ENCODE measurements at places on chromosomes 7 and 10.

DNA sequence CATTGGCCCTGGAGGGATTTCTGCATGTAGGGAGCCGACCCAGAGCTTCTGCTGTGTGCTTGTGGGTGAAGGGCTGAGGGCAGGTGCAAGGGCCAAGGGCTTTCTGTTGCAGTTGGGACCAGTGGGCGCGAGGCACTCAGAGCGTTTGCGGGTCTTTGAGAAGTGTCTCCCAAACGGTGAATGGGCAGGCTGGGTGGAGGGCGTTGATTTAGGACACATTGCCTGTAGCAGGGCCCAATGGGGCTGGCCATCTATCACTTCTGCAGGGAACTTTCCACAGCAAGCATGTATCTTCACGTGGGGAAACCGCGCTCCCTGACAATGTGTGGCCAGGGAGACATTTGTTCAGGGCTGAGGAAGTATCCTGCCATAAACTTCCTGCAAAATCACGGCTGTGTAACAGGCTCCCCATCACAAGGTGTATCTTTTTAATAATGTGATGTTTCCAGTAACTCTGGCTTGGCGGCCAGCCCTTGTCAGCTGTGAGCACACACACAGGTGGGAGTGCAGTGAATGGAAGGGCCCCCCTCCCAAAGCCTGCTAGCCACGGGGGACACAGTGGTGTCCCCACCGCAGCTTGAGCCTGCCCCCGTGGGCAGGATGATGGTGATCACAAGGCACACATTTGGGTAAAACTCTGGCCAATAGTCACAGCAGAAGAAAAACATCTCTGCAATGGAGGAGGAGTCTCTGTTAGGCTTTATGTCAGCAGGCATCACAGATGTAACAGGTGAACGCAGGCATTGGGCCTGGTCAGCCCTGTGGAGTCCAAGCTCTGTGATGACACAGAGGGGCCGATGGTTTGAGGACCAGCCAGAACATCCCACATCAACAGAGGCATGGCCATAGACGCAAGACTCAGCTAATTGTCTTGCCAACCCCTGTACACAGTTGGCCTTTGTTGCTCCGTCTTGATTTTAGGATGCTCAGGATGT is 84.3 kb downstream of the GLRX3 start:
- no peak for DNase-seq

DNA sequence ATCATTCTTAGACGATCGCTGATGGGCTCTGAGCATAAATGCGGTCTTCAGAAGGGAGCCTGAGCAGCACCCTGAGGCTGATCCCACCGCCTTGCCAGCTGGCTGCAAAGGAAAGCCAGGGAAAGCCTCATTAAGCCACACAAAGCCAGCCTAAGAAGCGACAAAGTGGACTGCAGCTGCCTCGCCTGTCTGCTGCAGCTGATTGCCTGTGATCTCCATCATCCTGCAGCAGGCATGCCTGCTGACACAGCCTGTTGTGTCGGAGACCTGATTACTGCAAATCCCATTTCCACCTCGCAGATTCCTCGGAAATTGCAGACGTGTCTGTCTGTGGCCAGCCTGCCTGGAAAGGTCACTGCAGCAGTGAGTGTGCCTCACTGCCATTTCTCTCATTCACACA is 1087.0 kb upstream of the AUTS2 start:
- peak; percentile 71 for DNase-seq

GRCh38 chr10:102384606-102385429 is 10.7 kb upstream of the NFKB2 start:
- no peak for DNase-seq

DNA sequence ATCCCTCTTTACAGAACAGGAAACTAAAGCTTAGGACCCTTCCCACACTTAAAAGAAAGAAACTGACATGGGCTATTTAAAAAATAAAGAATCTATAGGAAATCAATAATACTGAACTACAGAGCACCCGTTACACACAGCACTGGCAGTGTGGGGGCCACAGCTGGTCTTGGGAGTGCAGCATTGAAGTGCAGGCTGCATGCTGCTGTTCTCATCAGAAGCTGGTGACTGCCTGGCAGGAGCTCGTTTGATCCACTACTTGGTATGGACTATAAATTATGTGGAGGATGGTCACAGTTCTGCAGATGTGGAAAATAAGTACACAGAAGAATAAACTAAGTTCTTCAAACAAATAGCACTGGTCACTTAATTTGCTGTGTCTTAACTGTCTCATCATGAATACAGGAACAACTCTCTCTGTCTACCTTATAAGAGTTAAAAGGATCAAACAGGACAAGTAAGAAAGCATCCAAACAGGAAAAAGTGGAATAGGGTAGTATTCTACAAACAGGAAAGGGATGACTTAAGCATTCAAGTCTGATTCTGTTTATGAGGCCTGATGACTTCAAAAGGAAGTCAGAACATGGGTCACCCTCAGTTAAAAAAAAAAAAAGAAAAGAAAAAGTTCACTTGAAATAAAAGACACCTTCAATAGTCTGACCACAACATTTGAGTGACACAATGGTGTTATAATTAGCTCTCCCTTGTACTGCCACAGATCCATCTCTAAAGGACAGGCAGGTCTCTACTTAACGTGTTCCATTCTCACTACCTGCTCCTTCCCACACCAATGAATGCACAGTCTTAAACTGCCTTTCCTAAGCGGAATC is 21.0 kb downstream of the DOCK4 start:
- no peak for DNase-seq

DNA sequence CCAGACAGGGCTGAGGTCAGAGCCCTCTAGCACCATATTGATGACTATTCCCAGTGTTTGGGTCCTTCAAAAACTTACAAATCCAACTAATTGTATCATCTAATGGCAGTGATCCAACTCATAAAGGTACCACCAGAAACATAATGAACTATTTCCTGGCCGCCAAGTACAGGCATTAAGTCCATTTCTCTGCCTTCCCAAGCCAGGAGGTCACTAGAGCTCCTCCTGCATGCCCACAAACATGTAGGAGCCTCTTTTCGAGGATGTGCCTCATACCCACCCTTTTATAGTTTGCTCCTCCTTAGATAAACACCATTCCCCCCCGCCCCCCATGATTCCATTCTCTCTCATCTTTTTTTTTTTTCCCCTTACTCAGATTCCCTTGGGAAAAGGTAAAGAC is 91.3 kb downstream of the CHN2 start:
- no peak for DNase-seq

DNA sequence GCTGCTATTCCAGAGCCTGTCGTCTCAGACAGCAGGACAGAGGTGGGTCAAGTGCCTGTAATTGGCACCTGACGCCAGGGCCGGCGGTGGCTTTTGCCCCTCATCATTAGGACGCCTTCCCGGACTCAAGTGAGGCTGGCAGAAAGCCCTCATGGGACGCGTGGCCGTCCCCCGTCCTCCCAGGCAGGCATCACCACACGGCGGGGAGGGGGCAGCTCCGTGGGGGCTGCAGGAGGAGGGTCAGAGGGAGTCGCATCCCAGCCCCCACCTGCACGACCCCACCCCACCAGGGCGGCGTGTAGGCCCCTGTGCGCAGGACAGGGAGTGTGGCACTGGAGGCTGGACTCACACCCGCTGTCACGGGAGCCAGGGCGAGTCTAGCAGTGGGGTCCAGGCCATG is 16.3 kb downstream of the CFAP46 start:
- no peak for DNase-seq

DNA sequence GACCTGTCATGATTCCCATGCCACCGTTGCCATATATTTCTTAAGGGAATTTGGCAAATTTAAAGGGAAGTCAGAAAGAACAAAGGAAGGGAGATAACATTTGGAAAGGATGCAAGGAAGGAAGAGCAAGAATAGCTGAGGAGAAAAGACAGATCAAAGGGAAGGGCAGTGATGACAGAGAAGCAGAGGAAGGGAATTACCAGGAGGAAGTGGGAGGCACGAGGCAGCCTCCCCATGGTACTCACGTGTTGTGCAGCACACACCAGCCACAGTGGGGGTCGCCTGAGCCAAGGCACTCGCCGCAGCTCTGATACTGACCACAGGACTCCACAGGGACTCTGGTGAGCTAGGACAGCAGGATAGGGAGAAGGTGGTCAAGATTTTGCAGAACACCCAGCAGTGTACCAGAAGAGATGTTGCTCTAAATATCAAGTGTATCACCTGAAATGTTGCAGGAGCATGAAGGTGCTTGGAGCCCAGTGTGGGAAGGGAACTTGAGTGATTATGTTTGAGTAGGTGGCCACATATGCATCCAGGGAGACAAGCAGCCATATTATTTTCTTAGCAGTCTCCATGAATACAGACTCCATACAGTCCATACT is 335.3 kb downstream of the PLXNA4 start:
- no peak for DNase-seq

GRCh38 chr10:63129888-63130287 is 3.2 kb upstream of the NRBF2 start:
- no peak for DNase-seq

- no peak for DNase-seq
Measured at GRCh38 chr7:71868797-71869196, 543.3 kb downstream of the CALN1 start.

- no peak for DNase-seq
Measured at GRCh38 chr7:90430614-90431460, 27.6 kb downstream of the CLDN12 start.
